Right atrium auricular region (tissue), 2 donors: ENCODE measurements at places on chromosomes 5 and 9. TPM values are rescaled to one million over a fixed set of nuclear protein-coding genes. Genes with fewer than 3 reads are reported as not detected.
A peak's percentile ranks its signal among the peaks of the same experiment; 100 is the strongest.

DNA sequence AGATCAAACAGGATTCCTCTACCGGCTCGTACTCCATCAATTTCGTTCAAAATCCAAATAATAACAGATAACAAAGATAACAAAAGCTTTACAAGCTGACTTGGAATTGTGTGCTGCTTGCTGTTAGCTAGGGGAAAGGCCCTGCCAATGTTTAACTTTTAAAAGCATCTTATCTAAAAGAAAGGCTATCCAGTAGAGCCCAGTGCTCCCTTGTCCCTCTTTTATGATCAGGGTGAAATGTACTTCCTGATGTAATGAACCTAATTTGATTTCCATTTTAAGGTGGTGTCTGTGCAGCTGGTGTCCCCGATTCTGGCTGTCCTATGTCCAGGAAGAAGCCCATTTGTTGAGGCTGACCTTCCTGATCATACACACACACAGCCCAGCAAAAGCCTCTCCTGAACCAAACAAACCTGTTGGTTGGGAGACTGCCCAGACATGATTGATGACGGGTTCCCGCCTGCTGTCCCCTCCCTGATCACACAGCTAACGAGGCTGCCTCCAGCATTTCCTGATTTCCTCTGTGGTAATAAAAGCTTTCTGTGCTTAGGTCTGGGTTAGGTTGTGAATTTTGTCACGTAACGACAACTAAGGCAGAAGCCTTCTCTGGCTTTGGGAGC lies 54.1 kb downstream of the PWWP2A start:
- DNase-seq = no peak

The FAM78A gene
- 55.3 TPM for total RNA-seq

DNA sequence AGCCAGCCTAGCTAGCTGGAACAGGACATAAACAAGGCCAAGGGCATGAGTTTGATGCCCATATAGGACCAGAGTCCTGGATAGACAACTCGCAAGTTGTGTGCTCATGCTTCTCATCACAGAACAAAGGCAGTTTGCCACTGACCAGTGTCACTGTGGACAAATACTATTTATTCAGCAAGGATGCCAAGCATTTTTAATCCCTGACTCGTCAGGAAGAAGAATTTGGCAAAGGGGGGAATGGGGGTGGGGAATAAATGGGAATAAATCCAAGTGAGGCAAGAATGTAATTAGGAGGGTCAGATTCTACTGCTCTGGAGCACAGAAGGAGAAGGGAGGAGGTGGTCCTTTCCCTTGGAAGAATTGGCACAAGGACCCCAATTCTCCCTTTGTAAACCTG lies 46.8 kb upstream of the ANKRD55 start:
- DNase-seq = no peak

The SOX30 gene
- 0.89 TPM for total RNA-seq

The ITGA1 gene
- 13.2 TPM for total RNA-seq

- no peak for DNase-seq
These were observed 133.4 kb downstream of the PALM2AKAP2 start for GRCh38 chr9:109913461-109913810.

DNA sequence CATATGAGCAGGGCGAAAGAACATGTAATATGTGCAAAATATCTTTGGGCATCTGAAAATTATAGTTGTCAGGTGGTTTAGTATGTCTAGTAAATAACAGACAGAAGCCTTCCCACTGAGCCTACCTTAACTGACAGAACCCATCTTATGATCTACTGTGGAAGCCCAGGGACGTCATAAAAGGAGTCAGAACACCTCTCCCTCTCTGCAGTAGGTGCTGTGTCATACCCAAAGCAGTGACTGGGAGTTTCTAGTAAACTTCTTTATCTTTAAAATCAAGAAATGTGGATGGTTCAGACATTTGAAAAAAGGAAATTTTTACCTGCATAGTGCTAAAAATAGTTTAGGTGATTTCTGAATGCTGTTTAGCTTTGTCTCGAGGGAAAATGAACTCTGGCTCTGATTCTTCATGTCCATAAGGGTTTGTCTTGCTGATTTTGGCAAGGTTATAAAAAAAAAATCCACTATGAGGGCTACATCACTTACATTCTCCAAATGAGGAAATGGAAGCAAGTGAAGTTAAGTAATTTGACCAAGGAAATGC lies 104.0 kb downstream of the NUDT12 start:
- no peak for DNase-seq

GRCh38 chr9:94904806-94905205 lies 178.3 kb downstream of the AOPEP start:
- no peak for DNase-seq

GRCh38 chr5:80168388-80169028 lies 87.3 kb downstream of the SERINC5 start:
- no peak for DNase-seq

The STKLD1 gene
- 0.90 TPM for total RNA-seq

The SHROOM1 gene
- 4.2 TPM for total RNA-seq

DNA sequence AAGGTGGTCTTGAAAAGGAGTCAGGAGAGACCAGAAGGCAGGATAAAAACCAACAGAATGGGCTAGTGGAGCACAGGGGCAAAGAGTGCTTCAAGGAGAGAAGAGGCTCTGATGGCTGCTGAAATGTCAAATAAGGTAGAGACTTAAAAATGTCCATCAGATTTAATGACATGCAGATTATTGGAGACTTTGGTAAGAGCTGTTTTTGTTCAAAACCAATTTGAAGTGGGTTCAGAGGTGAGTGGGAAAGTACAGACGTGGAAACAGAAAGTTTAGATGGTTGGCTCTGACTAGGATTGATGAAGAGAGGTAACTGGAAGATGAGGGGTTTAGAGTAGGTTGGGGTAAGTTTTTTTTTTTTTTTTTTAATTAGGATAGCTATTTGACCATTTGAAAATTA lies 14.1 kb downstream of the SLC25A46 start:
- no peak for DNase-seq

DNA sequence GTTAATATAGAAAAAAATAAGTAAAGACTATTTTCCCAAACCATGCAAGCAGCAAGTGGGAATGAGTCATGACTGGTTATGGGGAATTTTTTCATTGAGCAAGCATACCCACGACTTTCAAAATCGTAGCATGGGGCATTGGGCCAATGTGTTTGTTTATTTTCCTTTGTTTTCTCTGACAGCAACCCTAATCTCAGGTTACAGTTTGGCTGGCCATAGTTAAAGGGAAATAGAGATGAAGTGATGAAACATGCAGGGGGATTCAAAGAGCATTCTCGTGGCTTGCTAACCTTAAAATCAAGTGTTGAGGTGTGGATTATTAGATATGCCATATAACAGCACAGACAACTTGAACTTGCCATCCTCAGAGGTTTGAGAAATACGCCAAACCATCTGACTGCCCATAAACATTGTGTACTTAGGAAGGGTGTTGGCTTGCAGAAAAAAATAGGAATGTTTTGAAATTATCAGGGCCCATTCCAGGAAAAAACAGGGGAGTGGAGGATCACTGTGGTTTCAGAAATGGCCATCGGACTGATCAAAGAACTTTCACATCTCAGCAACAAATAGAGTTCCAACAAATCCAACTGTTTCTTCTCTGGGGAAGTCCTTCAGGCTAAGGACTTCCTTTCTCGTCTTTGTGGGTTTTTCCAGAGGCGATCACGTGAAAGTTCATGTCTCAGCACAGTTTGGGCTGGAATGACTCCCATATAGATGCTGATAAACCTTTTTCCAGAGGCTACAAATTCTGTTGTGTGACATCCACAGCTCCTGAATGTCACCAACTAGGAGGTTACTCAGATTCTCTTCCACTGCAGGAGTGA lies 259.1 kb downstream of the SYK start:
- peak; percentile 77 for DNase-seq

GRCh38 chr5:27906481-27906880 lies 868.1 kb upstream of the CDH9 start:
- DNase-seq = no peak

DNA sequence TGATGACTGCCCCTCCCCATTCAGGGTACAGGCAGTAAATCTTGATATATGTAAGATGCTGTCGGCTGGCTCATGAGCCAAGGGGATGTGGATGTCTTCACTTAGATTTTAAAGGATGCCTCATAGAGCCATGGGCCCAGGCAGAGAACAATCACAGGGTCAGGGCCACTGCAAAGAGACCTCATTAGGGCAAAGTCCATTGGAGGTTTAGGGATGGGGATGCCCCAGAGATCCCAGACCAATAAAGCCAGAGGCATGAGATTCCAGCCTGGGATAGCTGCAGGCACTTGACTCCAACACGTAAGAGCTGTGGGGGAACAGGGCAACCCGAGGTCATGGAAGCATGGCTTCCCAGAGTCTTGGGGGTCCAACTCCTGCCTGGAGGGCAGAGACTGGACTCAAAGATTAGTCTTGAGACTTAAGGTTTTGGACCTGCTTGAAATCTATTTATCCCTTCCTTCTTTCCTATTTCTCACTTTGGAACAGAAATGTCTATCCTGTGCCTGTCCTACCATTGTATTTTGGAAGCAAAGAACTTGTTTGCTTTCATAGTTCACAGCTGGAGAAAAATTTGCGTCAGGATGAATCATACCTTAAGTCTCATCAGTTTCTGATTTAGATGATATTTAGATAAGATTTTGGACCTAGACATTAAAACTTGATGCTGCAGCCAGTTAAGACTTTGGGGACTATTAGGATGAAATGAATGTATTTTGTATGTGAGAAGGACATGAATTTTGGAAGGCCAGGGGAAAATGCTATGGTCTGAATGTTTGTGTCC lies 101.3 kb upstream of the ADRA1B start:
- DNase-seq = no peak

DNA sequence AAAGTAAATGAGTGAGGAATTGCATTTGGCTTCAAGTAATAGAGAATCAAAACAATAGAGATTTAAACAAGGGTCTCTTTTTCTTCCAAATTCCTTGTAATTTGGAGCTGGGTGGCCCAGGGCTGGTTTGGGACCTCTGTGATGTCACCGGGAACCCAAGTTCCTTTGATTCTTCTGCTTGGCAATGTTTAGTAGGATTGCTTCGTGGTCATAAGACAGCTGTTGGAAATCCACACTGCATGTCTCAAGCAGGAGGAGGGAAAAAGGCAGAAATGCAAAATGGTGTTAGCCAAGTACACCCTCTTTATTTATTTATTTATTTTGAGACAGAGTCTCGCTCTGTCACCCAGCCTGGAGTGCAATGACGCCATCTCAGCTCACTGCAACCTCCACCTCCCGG lies 72.6 kb upstream of the IL12B start:
- DNase-seq = no peak

- no peak for DNase-seq
These were observed 60.6 kb upstream of the SAP30L start for GRCh38 chr5:154385236-154385512.

DNA sequence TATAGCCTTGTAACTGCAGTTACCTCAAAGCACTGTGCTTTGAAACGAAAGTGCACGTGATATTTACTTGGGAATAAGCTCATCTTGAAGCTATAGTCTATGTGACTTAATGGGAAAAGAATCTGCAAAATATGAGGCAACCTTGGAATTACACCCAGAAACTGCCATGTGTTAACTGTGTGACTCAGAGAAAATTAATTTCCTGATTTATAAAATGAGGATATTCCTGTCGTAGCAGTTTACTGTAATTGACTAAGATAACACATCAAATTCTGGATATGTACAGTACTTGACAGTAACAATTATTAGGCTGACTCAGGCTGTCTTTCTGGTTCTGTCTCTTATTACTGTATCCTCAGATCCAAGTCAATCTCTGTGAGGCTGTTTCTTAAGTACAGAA lies 1079.9 kb upstream of the ACO1 start:
- DNase-seq = no peak

GRCh38 chr5:124941051-124942049 lies 194.9 kb upstream of the ZNF608 start:
- DNase-seq = no peak

DNA sequence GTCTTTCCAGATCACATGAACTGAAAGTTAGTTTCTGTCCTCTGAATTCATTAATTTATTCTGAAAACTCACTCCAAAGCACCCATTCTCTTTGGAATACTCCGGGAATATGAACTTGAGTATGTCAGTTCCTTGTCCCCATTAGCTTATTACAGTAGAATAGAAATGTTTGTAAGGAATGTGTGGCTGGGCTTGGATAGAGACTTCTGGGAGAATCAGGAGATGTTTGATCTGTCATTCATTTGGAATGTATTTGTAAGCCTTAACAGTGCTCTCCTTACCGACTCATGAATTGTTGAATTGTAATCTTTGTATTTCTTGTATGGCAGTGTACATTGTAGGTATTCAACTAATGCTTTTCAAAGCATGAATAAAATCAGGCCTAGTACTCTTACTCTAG lies 548.4 kb downstream of the LRRC70 start:
- DNase-seq = no peak

DNA sequence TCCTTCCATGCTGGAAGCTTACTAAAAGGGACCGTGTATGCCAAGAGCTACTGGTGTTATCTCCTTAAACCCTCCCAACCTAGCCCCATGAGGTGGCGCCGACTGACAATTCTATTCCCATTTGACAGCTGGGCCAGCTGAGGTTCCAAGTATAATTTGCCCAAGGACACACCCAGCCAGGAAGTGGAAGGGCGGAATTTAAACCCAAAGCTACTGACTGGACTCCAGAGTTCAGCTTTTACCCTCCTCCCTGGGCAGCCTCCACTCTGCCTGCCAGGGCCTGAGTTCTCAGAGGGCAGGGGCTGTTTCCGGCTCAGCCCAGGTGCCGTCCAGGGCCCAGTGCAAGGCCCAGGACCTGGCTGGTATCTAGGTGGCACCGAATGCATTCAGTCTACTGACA lies 71.8 kb downstream of the C9orf50 start:
- no peak for DNase-seq

The MLANA gene
- not detected for total RNA-seq

The AGXT2 gene
- not detected for total RNA-seq

DNA sequence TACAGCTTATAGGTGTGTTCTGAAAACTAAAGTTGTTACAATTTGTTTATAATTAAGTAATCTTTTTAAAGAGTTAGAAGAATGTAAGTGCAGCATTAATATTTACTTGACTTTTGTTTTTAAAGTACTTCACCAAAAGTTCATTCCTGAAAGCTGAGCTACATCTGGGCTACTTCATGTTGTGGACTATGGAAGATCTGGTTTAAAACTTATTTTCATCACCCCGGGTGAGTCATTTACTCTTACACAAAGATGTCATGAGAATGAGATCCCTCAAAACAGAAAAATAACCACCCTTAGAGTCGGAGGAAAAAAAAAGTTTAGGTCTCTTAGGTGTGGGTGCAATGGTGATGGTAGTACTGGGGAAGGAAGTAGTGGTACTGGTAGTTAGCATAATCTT lies 5.1 kb downstream of the POU5F2 start:
- DNase-seq = no peak

GRCh38 chr9:136174779-136175615 lies 29.9 kb downstream of the LHX3 start:
- DNase-seq = no peak

- no peak for DNase-seq
These were observed 345 bp upstream of the PRRC1 start for GRCh38 chr5:127517110-127517479.

The PHF24 gene
- not detected for total RNA-seq

DNA sequence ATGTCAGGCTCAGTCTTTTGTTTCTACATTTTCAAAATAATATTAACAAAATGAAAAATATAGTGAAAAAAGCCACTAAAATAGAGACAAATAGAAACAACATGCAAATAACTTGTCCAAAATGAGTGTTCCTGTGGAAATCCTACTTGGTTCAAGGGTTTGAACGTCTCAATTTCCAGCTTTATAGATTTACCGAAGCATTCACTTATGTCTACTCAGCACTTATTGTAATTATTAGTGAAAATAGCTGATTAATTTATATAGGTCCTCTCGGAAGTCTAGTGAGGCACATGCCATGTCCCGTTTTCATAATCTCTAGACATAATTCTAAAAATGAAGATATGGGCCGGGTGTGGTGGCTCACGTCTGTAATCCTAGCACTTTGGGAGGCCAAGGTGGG lies 99.9 kb upstream of the NFIB start:
- DNase-seq = no peak
